Epithelial cell of prostate (primary cell): ENCODE measurements at places on chromosomes 5 and 9.

DNA sequence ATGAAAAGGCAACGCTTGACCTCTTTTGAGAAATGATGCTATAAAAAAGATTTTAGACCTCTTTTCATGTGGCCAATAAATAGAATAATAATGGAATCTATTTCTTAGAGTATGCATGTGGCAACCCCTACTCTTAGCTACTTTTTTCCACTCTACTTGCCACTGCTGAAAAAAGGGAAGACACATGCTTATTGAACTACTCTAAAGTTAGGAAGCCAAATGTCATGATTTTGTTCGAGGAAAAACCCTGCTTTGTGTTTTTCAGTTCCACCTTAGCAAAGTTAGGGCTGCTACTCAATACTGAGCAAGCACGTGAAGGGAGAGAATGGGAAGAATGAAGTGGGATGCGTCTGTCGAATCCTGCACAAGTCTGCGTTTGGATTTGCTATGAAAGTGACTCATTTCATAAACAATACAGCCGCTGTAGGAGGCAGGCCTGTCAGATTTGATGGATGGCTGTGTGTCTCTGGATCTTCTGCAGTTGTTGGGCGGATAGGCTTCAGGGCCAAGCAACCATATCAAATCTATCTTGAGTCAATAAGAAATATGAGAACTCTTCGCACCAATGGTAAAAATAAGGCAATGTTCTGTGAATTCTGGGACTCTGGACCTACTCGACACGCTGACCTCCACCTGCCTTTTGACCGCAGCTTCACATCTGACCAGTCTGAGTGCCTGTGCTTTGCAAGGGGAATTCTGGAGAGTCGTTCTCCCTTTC, 333.6 kb downstream of the PIK3R1 start:
- no peak for DNase-seq

DNA sequence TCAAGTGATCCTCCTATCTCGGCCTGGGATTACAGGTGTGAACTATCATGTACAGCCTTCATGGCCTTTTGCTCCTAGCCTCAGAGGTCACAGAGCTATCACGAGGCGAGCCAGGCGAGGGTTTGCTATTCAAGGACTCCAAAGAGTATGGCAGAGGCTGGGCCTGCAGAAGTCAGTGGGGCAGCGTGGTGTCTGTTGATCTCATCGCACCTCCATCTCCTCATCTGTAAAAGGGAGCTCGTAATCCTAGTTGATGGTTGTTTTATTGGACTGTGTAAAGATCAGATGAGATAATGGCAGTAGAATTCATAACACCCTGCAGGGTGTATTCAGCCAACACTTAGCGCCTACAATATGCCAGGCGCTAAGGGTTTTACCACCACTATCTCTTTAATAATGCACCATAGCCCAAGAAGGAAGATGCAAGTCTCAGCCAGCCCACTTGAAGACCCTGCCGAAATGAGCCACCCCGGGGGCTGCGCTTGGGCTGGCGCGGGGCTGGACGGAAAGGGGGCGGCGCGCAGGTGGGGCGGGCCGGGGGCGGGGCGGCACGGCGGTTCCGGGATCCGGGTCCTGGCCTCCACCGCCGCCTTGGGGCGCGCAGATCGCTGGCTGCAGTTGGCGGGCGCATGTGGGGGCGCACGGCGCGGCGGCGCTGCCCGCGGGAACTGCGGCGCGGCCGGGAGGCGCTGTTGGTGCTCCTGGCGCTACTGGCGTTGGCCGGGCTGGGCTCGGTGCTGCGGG, at the start of gene GALNT12:
Gene GALNT12, plus strand, starts transcription at position 601 of the 744 bp plus-strand sequence. Its CDS starts 29 bp downstream, at position 630.
- no peak for DNase-seq

GRCh38 chr5:95617057-95617456, 2.8 kb upstream of the GPR150 start:
- peak; percentile 86 for DNase-seq

- no peak for DNase-seq
Observed at GRCh38 chr5:3604501-3604900, 8.9 kb downstream of the IRX1 start.

DNA sequence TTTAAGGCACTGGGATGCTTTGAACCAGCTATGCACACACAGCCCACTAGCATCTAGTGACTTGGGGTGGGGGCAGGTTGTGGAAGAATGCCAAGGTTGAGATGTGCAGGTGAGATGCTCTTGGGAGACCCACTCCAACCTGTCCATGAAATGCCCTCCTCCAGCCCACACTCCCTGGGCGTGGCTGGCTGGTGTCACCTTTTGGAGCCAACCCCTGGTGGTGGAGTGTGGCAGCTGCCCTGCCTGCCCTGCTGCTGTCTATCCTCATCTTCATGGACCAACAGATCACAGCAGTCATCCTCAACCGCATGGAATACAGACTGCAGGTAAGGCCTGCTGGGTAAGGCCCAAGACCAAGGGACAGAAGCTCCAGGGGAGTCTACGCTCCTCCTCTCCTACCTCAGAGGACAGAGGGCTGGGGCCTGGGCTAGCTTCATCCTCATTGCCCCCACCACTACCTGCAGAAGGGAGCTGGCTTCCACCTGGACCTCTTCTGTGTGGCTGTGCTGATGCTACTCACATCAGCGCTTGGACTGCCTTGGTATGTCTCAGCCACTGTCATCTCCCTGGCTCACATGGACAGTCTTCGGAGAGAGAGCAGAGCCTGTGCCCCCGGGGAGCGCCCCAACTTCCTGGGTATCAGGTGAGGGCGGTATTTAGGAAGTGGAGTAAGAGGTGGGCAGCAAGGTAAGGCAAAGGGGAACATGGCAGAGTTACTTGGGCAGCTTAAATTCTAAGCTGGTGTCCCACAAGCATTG, 7.4 kb downstream of the SLC4A9 start:
- no peak for DNase-seq

- DNase-seq: no peak
Observed at GRCh38 chr9:6330958-6331634, 2.9 kb downstream of the TPD52L3 start.

GRCh38 chr5:149419859-149420544, 40.9 kb upstream of the IL17B start:
- no peak for DNase-seq

GRCh38 chr5:15105799-15106393, 234.3 kb upstream of the ANKH start:
- no peak for DNase-seq
